ENCODE measurements at places on chromosomes 16 and 17.
A peak's percentile ranks its signal among the peaks of the same experiment; 100 is the strongest.

- DNase-seq = peak; percentile 56
Observed at GRCh38 chr16:66483689-66484452, 56.8 kb downstream of the BEAN1 start.

DNA sequence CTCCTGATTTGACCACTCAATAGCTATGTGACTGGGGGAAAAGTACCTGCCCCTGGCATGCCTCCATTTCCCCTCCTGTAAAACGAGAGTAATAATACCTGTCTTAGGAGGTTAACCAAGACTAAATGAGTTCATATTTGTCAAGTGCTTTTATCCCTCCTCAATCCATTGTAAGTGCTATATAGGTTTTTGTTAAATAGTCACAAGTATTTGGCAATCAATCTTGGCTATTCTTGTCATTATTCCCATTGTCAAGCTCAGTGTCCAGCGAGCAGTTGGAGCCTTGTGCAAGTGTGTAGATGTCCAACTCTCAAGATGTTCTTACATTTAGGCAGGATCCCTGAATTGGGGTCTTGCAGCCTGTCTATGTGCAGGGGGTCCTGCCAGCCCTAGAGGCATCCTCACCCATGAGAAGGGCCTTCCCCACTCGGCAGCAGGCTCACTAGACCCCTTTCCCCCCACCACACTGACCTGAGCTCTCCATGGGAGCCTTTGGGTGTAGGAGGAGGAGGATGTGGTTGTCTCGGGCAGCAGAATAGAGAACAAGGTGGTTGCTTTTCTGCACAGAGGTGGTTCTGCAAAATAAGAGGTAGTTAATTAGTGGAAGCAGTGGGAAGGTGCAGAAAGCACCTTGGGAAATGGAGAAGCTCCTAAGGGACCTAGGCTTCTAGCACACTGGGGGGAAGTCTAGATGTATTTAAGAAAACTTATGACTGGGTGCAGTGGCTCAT is 18.0 kb downstream of the PIK3R6 start:
- DNase-seq = no peak

DNA sequence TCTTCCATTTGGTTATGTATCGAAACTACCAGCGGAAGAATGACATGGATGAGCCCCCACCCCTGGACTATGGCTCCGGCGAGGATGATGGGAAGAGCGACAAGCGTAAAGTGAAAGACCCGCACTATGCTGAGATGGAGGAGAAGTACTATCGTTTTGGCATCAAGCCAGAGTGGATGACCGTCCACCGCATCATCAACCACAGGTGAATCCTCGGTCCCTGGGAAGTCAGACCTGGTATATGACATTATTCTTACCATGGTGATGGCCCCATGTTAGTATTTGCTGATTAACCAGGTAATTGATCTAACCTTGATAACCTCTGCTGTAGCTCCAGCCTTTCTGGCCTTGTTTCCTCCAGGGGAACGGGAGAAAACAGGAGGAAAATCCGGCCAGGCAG is 8.5 kb downstream of the CHD3 start:
- no peak for DNase-seq

GRCh38 chr16:49704586-49705155 is 151.2 kb downstream of the ZNF423 start:
- DNase-seq = no peak

DNA sequence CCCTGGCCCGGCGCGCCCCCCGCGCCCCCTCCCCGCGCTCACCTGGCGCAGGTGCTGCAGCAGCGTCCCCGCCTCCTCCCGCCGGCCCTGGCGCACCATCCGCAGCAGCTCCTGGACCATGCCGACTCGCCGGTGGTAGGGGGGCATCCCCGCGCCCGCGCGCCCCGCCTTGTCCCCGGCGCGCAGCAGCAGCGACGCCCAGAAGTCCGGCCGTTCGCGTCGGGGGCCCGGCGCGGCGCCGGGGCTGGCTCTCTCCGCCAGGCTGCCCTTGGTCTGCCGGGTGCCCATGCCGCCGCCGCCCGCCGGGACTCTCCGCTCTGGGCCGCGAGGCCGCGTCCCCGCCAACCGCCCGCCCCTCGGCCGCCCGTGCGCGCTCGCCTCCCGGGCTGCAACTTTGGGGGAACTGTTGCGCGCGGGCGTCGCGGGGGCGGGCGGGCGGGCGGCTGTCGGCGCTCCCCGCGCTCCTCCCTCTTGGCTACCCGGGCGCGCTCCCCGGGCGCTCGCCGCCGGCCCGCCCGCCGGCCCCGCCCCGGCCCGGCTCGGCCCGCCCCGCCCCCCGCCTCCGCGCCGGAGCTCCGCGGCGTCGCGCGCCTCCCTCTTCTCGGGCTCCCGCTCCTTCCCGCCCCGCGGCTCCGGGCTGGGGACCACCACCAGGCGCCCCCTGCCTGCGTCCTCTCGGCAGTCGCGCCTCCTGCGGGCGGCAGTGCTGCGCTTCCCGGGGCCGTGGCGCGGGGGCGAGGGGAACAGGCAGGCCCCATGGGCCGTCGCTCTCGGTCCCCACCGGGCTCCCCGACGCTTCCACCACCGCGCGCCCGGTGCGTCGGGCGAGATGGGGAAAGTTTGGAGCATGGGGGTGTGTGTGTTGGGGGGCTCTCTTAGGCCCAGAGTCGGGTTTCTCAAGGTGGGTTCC is at the start of gene LRRC75A:
TSS of gene LRRC75A (minus strand) at position 491 of the 910 bp plus-strand sequence. CDS start at position 288, 203 bp downstream.
- no peak for DNase-seq

DNA sequence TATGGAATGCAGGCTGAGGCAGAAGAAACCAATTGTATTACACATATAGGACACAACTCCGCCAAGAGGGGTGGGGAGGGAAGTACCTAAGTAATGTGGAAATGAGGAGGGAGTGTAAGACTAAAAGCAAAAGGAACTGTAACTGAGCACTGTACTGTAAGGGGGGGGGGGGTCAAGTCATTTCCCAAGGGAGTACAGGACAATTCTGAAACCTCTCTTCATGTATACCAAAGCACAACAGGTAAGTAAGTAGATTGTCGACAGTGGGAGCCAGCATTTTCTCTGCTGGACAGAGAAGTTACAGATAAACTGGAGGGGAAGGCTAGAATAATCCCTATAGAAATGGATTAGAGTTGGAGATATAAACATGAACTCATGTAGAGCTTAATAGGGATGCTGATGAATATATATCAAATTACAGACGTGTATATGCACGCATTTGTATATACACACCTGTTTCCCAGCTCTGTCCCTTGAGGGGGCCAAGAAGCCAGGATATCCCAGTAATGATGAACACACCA is 6.4 kb downstream of the USP22 start:
- DNase-seq = no peak

- DNase-seq = no peak
Observed at GRCh38 chr17:69949973-69950695, 124.9 kb upstream of the KCNJ16 start.

- no peak for DNase-seq
Observed at GRCh38 chr16:61987474-61988012, 48.7 kb downstream of the CDH8 start.

DNA sequence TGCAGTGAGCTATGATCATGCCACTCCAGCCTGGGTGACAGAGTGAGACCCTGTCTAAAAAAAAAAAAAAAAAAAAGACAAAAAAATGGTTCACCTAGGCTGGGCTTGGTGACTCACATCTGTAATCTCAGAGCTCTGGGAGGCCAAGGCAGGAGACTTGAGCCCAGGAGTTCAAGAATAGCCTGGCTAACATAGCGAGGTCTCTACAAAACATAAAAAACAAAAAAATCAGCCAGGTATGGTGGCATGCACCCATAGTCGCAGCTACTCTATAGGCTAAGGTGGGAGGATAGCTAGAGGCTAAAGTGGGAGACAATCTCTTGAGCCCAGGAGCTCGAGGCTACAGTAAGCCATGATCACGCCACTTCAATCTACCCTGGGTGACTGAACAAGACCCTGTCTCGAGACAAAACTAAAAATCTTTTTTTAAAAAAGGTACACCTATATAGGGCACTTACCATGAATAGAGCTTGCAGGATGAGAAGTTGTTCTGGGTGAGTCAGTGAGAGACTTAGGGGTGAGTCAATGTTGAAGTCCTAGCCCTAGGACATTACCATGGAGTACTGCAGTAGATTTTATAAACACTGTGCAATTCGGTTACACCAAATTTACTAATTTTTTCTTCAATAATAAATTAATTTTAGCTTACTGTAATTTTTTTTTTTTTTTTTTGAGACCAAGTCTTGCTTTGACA is 19.0 kb downstream of the USP32 start:
- no peak for DNase-seq

DNA sequence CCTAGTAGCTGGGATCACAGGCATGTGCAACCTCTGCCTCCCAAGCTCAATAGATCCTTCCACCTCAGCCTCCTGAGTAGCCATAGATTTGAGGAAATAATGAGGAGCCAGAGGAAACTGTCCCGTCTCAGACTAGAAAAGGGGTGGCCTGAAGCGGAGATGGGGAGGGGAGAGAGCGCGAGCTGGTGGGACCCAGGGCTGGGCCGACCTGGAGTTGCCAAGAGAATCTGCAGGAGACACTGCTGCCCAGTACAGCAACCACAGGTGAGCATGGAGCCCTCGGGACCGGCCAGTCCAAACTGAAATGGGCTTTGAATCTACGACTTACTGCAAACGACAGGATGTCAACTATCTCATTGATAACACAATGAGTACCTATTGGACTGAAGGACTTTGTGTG is 24.3 kb downstream of the CD300A start:
- DNase-seq = no peak

DNA sequence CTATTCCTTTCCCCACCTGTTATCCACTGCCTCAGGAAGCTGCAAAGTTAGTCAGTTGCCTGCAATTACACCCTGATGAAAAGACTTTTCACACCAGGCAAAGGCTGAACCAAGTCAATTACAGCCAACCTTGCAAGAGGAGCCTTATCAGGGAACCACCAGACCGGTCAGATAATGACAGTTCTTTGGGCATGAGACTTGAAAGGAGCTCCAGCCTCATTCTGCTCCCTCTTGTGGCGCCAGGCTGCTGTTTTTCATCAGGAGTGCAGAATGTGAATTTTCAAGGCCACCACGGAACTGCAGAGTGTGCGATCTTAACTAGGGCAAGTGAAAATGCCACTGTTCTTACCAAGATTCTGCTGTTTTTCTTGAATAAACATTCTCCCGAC is 22.5 kb downstream of the DNAI2 start:
- DNase-seq = no peak

- DNase-seq = no peak
Observed at GRCh38 chr17:7867881-7868329, 10.1 kb downstream of the CYB5D1 start.

DNA sequence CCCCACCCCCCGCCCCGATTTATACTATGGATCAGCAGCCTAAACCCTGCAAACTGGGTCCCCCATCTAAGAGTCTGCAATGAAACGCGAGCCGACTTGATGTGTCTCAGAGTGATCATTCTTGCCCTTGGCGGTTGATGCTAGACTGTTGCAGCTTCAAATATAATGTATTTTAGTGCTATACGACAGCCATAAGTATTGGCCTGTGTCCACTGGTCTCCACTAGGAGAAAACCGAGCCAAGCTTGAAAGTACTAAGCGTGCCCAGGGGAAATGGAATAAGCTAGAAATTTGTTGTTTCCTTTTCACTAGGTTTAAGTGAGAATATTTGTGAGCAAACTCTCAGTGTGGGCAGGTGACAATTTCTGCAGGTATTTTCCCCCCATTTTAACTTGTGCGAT is 711.2 kb downstream of the MAF start:
- DNase-seq = no peak

DNA sequence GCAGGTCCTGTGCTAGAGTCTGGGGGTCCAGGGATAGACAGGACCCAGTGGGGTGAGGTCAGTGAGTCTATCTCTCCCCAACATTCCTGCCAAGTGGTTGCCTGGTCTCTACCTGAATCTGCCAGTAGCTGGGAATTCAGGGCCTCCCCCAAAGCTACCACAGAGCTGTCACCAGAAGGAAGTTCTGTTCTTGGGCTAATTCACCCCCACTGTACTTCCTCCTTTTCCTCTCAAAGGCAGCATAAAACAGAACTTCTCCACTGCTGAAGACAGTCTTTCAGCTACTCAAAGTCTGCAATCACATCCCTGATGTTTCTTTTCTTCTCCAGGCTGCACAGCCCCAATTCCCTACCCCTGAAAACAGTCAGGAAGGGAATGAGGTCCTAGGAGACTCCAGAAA is 8.7 kb downstream of the CAMTA2 start:
- no peak for DNase-seq

GRCh38 chr17:67649891-67650290 is 67.8 kb upstream of the NOL11 start:
- DNase-seq = no peak

GRCh38 chr16:28537076-28537475 is 1.7 kb downstream of the NUPR1 start:
- no peak for DNase-seq

DNA sequence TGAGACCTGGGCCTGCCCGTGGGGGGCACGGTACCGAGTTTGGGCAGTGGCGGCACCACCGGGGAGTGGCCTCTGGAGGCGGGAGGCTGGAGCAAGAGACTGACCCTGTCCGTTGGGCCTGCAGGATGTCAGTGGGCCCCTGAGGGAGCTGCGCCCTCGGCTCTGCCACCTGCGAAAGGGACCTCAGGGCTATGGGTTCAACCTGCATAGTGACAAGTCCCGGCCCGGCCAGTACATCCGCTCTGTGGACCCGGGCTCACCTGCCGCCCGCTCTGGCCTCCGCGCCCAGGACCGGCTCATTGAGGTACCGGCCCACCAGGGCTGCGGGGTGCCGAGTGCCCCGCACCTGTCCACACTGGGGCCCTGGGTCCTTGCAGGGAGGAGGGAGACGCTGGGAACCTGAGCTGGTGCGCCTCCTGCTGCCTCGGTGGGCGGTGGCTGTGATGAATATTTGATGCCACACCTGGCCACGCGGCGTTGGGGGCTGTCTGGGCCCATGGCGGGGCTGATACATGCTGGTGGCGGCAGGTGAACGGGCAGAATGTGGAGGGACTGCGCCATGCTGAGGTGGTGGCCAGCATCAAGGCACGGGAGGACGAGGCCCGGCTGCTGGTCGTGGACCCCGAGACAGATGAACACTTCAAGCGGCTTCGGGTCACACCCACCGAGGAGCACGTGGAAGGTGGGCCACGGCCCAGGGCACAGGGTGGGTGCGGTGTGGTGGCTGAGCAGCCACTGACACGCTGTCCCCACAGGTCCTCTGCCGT is 9.7 kb downstream of the NHERF2 start:
- DNase-seq = no peak

DNA sequence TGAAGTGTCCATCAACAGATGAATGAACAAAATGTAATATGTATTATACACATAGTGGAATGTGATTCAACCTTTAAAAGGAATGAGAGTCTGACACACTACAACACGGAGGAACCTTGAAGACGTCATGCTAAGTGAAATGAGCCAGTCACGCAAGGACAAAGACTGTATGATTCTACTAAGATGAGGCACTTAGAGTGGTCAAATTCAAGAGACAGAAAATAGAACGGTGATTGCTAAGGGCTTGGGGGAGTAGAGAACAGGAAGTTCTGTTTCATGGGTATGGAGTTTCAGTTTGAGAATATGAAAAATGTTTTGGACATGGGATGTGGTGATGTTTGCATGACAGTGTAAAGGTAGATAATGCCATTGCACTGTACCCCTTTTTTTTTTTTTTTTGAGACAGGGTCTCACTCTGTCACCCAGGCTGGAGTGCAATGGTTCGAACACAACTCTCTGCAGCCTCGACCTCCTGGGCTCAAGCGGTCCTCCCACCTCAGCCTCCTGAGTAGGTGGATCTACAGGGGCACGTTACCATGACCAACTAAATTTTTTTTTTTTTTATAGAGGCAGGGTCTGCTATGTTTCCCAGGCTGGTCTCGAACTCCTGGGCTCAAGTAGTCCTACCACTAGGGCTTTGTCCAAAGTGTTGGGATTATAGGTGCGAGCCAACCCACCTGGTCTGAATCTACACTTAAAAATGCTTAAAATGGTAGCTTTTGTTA is 2.9 kb upstream of the CCDC102A start:
- DNase-seq = no peak

GRCh38 chr17:7944326-7944725 is 12.3 kb downstream of the CNTROB start:
- DNase-seq = no peak
